ENCODE measurements at places on chromosomes 1 and 21.

DNA sequence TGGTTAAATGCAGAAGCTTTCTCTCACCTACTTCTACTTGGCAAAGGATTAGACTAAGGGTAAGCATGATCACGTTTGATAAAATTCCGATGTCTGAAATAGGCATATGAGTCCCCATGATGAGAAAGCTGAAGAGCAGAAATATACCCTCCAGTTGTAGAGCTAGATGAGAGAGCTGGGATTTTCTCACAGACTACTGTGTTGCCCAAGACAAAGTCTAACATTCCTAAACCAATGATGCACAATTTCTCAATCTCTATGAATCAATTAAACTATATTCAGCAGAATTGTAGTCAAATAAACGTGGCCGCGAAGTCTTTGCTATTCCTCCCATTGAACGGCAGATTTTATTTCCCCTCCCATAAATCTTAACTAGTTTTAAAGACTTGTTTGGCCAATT lies 699.2 kb downstream of the KCNT2 start:
- DNase-seq = no peak

DNA sequence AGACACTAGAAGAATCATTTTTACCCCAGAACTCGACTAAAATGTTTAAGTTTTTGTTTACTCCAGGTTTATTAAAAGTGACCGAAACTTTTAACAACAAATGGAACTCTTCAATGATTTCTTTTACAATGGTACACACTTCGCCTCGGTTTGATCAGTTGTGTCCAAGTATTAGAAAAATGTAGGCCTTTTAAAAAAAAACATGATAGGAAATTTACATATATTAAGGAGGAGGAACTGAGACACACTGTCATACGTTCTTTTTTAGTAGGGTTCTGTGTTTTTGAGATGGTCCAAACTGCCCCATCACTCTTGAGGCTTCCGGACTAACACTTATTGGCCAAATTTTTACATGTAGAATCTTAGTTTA lies 1.3 kb downstream of the PRDM2 start:
- no peak for DNase-seq

DNA sequence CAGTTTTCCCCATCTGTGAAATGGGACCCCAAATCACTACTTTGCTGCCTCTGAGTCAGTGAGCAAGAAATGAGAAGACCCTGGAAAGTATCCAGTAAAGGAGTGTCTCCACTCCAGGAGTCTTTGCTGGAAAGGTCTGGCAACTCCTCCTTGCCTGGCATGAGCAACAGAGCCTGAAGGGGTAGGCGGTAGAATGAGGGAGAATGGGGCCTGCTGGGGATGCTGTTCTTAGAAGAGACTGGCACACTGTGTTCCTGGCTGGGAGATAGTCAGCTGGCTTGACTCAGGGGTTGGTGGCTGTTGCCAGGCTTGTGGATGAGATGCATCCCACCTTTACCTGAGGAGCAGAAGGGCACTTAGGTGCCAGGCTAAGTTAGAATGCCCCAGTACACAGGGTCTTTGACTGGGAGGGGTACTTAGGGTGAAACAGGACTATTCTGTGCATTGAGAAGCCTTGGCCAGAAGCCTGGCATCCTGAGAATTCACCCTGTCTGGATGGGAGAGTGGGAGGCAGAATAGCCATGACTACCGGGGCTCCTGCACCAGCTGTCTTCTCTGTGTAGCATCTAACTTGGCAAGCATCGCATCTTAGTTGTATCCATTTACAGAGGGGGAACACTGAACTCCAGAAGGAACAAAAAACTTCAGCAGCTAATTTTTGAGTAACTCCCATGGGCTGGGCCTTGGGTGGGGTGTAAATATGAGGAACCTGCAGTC lies 2.5 kb downstream of the MFSD2A start:
- DNase-seq = no peak

- no peak for DNase-seq
These were observed 305.9 kb upstream of the CAMK1G start for GRCh38 chr1:209277662-209278061.

GRCh38 chr1:182850319-182850718 lies 11.2 kb downstream of the DHX9 start:
- DNase-seq = no peak

DNA sequence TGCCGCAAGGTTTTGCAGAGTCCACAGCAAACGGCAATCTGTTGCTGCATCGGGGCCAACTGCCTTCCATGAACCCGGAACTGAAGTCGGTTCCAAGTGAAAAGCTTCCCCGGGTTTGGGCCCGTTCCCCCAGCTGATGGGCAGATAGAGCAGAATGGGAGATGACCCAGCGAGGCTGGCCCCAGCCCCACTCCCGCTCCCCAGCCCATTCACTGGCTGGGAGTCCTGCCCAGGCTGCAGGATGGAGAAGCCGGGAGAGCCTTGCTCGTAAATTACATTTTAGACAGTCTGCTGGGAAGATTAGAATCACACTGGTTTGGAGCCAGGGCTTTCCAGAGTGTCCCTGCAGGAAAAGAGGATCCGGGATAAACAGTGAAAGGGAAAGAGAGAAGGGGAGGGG lies 31.6 kb upstream of the PAX7 start:
- no peak for DNase-seq

- DNase-seq = no peak
These were observed 4.7 kb upstream of the ETV3 start for GRCh38 chr1:157142765-157143423.

DNA sequence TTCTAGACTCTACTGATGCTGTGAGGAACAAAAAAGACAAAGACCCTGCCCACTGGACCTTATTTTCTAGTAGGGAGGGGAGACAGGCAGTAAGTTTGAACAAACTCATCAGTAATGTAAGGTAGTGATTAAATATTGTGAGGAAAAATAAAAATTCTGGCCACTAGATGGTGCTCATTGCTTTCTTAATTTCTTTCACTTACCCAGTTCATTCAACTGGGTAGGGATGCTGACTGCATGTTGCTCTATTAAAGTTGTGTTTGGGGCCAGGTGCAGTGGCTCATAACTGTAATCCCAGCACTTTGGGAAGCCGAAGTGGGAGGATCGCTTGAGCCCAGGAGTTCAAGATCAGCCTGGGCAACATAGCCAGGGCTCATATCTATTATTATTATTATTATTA lies 6.3 kb upstream of the KYAT3 start:
- DNase-seq = no peak

- no peak for DNase-seq
These were observed 45.5 kb upstream of the AIM2 start for GRCh38 chr1:159122005-159122621.

GRCh38 chr1:150554086-150554452 lies 4.9 kb downstream of the ADAMTSL4 start:
- no peak for DNase-seq

DNA sequence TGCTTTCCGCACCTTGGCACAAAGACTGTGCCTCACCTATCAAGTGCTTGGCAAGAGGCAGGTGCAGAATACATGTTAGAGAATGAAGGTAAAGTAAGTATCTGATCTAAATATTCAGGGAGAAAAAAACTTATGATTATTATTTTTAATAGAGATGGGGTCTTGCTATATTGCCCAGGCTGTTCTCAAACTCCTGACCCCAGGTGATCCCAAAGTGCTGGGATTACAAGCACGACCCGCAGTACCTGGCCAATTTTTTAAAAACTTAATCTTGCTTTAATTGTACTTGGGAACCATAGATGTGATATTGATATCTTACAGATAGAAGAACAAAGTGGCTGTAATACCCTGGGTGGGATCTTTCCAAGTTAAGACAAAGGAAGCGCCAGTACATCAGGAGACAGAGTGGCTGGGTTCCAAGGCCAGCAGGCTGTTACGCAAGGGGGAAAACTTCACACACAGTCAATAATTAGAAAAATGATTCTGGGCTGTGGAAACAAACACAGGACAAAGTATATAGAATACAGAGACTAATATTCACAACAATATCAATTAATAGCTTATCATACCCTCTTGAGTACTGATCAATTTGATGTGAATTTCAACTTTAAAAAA lies 58.6 kb upstream of the ATP1A1 start:
- no peak for DNase-seq

GRCh38 chr1:204872262-204872881 lies 1.7 kb downstream of the NFASC start:
- DNase-seq = no peak

GRCh38 chr1:21901473-21901847 lies 35.6 kb downstream of the HSPG2 start:
- DNase-seq = no peak

- DNase-seq = no peak
These were observed 64.8 kb downstream of the EPHB2 start for GRCh38 chr1:22775478-22775877.

DNA sequence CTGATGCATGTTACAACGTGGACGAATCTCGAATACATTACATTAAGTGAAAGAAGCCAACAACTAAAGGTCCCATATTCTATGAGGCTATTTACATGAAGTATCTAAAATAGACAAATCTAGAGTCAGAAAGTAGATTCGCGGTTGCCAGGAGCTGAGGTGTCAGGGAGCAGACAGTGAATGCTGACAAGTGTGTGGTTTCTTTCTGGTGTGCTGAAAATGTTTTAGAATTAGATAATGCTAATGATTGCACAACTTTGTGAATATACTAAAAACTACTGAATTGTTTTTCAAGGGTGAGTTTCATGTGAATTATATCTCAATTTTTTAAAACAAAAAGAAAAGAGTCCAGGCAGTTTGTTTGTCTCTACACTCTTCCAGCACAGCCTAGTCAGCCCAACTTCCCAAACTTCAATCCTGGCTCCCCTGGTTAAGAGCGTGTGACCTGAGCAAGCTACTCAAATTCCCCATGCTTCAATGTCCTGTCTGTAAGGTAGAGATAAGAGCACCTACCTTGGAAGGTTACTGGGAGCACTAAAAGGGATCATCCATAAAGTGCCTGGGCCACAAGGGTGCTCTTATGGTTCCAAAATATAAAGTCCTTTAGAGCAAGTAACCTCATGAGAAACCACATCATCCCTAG lies 20.9 kb downstream of the HLCS start:
- no peak for DNase-seq

DNA sequence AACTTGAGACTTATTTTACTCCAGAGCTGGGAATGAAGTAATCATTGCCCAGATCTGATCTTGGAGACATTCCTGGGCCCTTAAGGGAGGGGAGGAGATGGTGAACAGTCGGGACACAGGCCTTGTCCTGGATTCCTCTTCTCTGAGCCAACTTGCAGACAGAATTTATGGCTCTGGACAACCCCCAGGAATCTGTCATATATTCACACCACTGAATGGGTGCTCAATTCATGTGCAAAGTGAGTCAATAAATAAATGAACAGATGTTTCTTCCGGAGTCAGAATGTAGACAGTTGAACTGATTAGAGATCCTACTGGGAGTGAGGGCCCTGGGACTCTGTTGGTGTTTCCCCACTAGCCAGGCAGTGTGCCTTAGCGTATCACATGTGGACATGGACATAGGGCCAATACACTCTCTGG lies 2.6 kb downstream of the TUFT1 start:
- no peak for DNase-seq

DNA sequence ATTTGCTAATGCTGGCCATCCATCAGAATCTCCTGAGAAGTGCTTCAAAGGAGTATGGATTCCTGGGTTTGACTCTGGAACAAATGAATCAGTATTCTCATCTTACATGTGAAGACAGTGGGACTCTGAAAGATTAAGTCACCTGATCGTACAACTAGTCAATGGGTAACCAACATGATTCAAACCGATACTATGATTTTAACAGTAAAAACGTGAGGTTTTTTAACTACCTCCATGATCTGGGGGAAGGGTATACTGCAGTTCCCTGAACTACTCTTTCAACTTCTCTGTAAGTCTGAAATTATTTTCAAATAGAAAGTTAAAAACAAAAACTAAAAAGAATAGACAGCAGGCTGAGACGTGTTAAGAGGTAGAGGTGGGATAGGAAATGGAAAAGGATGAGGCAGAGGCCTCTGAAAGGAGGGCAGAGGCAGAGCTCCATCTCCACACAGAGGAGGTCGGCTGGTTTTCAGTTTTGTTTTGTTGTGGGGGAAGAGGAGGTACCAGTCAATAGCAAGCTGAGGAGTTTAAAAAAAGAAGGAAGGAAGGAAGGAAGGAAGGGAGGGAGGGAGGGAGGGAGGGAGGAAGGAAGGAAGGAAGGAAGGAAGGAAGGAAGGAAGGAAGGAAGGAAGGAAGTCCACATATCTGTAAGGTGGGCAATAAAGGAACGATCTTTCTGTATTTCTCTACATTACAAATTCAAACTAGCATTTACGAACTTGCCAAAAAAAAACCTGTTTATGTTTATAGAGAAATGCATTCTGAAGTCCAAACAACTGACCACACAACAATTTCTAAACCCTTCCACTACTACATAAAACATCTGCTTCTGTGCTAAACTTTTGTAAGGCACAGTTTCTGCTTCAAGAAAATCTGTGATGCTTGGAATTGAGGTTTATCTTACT lies 213.1 kb downstream of the RERE start:
- DNase-seq = no peak

DNA sequence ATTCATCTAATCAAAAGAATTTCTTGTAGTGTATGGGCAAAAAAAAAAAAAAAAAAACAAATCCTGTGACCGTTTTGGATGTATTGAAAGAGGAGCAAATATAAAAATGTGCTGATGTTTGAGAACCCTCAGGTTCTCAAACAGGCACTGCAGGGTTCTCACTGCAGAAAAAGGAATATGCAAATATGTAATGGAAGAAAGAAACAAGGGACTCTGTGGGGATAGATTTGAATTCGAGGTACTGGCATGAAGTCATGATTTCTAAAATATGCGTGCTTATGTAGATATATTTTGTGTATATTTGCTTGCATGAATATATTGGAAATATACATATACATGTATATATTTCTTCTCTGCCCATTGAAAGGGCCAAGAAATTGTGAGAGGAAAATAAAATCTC lies 365.0 kb upstream of the RUNX1 start:
- no peak for DNase-seq

DNA sequence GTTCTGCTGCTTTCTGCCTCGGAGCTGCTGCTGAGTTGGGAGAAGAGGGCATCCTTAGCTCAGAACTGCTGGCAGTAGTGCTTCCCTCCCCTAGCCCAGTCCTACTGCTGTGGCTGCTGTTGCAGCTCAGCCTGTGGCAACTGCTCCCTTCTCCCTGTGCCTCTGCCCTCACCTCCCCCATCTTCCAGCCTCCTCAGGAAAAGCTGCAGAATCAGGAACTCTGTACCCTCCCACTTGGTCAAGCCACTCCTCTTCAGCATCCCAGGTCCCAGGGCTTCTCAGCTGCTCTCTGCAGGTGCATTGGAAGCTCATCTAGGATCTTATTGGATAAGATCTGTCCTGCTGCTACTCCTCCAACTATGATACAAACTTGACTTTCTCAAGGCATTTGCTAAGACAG lies 316.7 kb downstream of the BRINP2 start:
- no peak for DNase-seq

All from CD4-positive, alpha-beta T cell treated with Interferon gamma for 1 hour (primary cell).